Activated CD4-positive, alpha-beta T cell treated with anti-CD3 and anti-CD28 coated beads, Interleukin-2, amount 50 U/mL, for 24 hours (primary cell): ENCODE measurements at places on chromosomes 2 and 18.

DNA sequence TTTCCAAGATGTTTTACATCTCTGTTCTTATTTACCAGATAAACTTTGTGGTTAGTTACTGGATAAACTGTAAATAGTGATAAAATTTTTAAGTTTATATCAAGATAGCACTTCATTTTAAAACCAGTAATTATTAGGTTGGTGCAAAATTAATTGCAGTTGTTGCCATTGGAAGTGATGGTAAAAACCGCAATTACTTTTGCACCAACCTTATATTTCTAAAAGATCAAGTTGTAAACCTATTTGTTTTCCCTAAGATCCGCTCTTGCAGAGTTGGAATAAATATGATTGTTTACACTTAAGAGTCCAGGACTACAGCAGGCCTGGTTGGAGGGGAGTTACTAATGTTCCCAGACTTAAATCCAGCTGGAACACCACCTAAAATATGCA is 479 bp upstream of the AOX1 start:
- no peak for DNase-seq

DNA sequence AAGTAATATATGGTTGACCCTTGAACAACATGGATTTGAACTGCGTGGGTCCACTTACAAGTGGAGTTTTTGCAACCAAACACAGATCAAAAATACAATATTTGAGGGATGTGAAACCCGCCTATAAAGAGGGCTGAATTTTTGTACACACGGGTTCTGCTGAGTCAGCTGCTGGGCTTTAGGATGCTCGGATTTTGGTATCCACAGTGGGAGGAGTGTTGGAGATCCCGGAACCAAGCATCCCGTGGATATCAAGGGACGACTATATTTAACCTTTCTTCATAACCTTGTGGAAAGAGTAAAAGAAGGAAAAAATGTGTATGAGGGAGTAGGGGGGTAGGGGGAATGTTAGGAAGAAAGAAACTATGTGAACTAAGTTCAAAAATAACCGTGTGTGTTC is 10.0 kb upstream of the INPP1 start:
- DNase-seq = no peak

DNA sequence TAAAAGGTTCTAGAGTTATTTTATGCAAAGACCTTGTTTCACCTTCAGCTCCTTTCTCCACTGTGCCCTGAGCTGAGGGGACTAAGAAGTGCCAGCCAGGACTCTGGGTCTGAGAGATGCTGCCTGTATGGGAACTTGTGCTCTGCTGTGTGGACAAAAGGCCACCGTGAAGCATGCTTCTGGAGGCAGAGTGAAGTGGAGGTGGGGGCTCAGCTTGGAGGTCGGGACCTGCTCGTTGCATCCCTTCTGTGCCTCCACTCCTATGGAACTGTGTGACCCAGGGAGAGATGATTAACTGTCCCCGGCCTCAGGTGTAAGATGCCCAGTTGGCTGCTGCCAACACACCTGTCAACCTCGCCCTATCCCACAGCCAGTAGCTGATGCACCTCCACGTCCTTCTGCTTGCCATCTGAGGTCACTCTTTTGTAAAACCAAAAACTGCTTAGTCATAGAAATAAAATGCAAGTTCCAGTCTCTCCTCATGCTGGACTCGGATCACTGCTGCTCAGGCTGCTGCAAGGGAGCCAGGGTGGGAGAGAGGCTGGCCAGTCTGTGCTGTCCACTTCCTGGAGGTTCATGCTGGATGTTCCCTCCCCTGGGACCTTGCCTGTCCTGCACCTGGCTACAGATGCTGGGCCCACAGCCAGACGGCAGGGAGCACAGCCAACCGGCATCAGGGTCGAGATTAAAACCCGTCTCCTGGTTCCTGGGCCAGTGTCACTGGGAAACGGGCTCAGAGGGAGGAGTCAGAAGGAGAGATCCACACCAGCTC is 113.2 kb downstream of the ACKR3 start:
- DNase-seq = no peak

DNA sequence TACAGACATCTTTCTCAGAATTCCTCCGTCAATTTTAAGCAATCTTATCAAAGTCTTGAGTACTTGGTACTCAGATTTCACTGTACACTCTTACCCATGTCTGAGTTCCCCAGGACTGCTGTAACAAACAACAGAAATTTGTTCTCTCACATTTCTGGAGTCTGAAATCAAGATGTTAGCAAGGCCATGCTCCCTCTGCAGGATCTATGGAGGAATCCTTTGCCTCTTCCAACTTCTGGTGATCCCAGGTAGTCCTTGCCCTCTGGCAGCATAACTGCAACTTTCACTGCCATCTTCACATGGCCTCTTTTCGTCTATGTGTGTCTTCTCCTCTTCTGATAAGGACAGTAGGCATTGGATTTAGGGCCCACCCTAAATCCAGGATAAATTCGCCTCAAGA is 17.1 kb upstream of the CACNB4 start:
- DNase-seq = no peak

GRCh38 chr2:1782514-1782913 is 38.2 kb upstream of the PXDN start:
- no peak for DNase-seq

- no peak for DNase-seq
These were observed 175.7 kb upstream of the HAAO start for GRCh38 chr2:42967959-42968674.

GRCh38 chr2:84026818-84027217 is 432.3 kb downstream of the SUCLG1 start:
- no peak for DNase-seq

DNA sequence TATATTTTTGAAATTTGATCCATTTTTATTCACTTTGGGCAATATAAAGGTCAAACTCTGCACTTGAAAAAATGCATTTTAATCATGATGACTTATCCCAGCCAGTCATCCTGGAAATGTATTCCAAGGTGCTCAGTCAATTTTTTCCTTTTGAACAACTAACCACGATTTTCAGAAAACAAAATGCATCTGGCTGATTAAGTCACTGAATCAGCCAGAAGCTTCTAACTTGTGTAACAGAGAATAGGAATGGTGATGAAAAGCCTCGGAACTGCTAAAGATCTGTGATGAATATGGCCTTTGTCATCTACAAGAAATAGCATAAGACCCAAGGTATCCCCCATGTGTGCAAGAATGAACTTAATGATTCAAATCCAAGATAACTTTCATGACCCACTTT is 572.7 kb downstream of the EPHA4 start:
- DNase-seq = no peak

DNA sequence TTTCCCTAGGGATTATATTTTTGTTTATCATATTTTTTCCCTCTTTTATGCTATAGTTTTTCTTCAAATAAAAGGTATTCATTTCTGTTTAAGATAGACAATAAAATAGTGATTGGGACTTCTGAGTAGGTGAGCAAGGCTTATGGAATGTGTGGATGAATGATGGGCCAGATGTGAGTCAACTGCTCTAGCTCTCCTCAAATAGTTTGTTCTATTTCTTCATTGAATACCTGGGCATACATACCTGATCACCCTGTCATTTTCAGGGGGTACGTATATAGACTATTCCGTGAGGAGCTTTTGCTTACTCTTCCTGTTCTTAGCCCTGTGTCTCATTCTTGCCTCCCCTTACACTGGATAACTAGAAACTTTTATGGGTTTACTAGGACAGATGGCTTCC is 41.9 kb downstream of the BABAM2 start:
- DNase-seq = no peak

- DNase-seq = no peak
These were observed 863.4 kb upstream of the KLHL29 start for GRCh38 chr2:22521620-22522019.

- DNase-seq = no peak
These were observed 57.9 kb downstream of the LIPG start for GRCh38 chr18:49619801-49620200.

DNA sequence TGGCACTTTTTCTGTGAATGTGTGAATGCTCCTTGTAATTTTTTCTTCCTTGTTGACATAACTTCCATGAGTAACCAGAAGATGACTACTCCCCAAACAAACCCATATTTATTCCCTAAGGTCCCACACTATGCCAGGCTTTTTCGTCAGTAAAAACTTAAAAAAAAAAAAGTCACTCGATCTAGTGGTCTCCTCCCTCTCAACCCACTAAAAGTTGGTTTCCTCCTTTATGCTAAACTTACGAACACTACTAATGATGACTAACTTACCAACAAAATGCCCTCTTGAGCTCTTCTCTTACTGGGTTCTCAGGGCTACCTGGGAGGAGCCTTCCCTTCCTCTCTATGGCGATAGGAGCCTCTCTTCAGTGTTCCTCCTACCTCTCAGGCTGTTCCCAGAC is 18.2 kb downstream of the ACVR1 start:
- no peak for DNase-seq

DNA sequence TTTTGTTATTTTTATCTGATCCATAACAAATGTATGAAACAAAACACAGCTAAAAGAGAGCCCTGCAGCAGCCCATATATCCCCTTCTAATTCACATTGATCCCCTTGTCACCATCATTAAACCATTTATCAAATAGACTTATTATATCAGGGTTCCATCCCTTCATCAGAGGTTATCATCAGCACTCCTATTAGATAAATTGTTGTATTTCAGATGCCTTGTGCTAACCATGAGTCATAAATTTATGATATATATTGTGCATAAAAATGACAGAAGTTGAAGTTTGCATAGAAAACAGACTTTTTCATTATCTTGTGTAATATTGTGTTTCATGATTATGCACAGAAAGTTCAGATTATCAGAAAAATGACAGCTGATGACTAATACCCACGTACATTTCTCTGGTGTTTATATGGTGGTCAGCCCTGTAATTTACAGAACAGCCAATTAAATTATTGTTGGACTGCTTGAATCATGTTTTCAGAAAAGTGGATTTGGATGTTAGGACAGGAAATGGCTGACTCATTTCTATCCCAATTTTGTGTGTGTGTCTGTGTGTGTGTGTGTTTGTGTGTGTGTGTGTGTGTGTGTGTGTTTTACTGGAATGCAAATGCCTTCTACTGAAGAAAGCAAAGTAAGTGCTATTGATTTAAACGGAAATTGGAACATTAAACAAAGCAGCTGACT is 80.9 kb downstream of the PPP1R1C start:
- DNase-seq = no peak

DNA sequence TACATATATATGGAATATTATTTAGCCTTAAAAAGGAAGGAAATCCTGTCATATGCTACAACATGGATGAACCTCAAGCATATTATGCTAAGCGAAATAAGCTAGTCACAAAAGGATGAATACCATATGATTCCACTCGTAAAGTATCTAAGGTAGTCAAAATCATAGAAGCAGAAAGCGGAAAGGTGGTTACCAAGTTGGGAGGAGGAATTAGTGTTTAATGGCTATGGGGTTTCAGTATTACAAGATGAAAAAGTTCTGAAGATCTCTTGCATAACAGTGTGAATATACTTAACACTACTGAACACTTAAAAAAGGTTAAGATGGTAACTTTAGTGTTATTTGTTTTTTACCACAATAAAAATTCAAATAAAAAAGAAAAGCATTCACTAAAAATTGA is 99.0 kb downstream of the MGAT5 start:
- DNase-seq = no peak

- no peak for DNase-seq
These were observed 63.9 kb downstream of the DGKD start for GRCh38 chr2:233418052-233418760.

DNA sequence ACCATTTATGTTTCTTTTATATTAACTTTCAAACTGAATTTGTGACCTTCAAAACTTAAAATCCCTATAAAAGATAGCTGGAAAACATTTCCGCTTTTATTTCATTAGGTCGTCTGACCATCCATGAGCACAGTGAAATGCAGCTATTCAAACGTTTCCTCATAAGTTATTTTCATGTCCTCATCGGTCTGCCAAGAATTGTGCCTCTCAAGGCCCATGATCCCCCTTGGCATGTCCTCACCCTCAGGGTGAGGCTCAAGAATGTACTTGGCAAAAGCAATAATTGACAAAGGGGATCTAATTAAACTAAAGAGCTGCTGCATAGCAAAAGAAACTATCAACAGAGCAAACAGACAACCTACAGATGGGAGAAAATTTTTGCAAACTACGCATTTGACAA is 12.4 kb downstream of the SLC66A2 start:
- no peak for DNase-seq

DNA sequence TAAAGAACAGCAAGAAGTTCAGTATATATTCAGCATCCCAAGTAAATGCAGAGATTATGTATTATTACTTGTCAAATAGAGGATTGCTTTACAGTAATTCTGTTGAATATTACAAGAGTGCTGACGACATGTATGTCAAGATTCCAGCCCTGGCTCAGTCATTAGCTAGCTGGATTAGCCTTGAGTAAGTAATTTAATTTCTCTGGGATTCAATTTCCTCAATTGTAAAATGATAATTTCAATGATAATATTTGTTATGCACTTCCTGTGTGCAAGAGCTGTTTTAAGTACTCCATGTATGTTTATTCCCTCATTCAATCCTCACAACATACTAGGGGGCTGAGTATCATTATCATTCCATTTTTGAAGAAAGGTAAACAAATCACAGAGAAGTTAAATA is 44.0 kb downstream of the TCF4 start:
- no peak for DNase-seq

DNA sequence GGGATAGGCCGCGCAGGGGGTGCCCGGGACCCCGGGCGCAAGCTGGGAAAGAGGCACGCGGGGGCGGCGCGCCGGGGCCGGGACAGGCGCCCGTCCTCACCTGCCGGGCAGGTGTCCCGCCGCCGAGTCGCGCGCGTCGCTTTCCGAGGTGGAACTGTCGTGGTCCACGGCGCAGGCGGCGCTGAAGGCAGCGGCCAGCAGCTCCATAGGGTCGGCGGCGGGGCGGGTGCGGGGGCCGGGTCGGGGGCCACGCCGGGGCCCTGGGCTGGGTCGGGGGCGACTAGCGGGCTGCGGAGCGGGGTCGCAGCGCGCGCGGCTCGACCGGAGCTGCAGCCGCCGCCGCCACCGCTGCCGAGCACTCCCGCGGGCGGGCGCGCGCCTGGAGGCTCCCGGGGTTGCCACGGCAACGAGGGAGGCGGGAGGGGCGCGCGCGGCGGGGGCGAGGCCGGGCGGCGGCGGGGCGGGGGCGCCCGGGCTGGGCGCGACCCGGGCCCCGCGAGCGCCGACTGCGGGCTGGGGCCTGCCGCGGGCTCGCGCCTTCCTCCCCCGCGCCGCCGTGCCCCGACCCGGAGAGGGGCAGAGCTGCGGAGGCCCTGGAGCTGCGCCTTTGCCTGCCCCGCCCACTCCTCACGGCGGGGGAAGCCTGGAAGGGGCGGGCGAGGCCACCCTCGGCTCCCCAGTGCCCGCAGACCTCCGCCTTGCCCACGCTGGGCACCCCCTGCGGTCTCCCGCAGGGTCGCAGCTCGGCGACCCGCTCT is 57.9 kb downstream of the SNORC start:
- no peak for DNase-seq

GRCh38 chr18:60541661-60542060 is 169.1 kb upstream of the MC4R start:
- DNase-seq = no peak
